Type B pancreatic cell (in vitro differentiated cells): ENCODE measurements at places on chromosomes 12 and 14.

DNA sequence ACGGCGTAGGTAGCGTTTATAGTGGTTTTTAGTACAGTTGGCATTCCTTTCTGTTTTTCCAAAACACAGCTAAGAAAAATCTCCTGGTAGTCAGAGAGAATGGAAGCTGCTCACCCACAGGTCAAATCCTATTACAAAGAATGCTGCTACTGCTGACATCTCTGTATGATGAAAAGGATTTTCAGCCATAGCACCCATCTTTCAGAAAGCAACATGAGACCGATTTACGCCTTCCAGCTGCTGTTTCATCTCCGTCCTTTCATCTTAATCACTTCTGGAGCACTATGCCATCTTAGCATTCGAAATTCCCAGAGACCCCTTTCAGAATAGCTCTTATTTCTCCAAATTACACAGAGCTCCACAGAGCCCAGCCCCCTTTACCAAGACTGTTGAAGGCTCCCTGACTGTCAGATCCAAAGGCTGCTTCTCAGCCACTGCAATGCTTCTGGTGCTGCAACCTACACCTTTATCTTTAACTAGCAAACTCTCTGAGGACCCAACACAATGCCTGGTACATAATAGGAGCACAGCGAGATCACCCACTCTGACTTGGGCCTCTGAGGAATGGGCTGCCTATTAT is 211.8 kb downstream of the NEDD1 start:
- no peak overlapping the region for H3K4me3 ChIP-seq
- no peak for DNase-seq
- no peak overlapping the region for H3K27ac ChIP-seq
- H3K36me3 ChIP-seq: no peaks in the 10 kb centered on the region
- no peaks in the 10 kb centered on the region for H3K27me3 ChIP-seq
- peaks cover 13% of the 10 kb centered on the region for H3K4me1 ChIP-seq

- H3K4me3 ChIP-seq: no peak overlapping the region
- peaks cover 24% of the 10 kb centered on the region for H3K4me1 ChIP-seq
- no peak overlapping the region for H3K27ac ChIP-seq
- no peaks in the 10 kb centered on the region for H3K36me3 ChIP-seq
Observed at GRCh38 chr12:129605666-129606065, 298.2 kb downstream of the TMEM132D start.

DNA sequence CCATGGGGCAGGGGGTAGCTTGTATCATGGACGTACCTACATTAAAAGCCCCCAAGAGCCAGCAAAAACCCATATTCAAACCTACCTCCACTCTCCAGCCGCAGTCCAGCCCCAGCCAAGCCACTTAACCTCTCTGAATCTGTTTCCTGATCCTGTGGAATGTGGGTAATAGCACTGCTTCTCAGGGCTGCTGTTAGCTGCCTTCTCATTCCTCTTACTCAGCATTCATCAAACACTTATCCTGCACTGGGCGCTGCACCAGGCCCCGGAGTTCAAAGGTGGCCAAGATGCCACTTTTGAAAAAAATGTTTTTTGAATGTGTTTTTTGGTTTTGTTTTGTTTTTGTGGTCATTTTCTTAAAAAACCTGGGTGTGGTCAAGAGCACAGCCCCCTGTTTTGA is 237.4 kb downstream of the CHST11 start:
- peaks cover 25% of the 10 kb centered on the region for H3K4me1 ChIP-seq
- peaks cover 9% of the 10 kb centered on the region for H3K36me3 ChIP-seq
- H3K27me3 ChIP-seq: no peaks in the 10 kb centered on the region
- no peak overlapping the region for H3K4me3 ChIP-seq

DNA sequence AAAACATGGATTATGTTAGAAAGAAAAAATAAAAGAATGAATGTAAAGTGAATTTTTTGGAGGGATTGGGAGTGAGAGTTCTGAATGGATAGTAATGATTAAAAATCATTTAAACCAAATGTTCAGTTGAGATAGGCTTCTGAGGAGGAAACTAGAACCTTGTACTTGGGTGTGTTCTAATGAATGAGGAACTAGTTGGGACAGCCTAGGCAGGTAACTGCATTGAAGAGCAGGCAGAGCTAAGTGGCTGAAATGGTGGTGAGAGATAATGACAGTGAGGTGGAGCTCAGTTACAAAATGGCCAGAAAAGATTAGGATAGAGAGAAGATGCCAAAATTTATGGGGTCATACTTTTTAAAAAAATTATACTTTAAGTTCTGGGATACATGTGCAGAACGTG is 132.9 kb downstream of the ATP23 start:
- H3K36me3 ChIP-seq: no peaks in the 10 kb centered on the region
- peaks cover 2% of the 10 kb centered on the region for H3K27me3 ChIP-seq
- H3K27ac ChIP-seq: no peak overlapping the region
- H3K4me1 ChIP-seq: peaks cover 11% of the 10 kb centered on the region
- DNase-seq: no peak
- no peak overlapping the region for H3K4me3 ChIP-seq

GRCh38 chr14:25406818-25407217 is 356.9 kb upstream of the STXBP6 start:
- peaks cover 11% of the 10 kb centered on the region for H3K27me3 ChIP-seq
- DNase-seq: no peak

GRCh38 chr12:264269-264668 is 1.6 kb upstream of the SLC6A13 start:
- no peak overlapping the region for H3K4me3 ChIP-seq
- peaks cover 16% of the 10 kb centered on the region for H3K4me1 ChIP-seq
- H3K27ac ChIP-seq: no peak overlapping the region
- no peaks in the 10 kb centered on the region for H3K36me3 ChIP-seq
- no peak for DNase-seq

DNA sequence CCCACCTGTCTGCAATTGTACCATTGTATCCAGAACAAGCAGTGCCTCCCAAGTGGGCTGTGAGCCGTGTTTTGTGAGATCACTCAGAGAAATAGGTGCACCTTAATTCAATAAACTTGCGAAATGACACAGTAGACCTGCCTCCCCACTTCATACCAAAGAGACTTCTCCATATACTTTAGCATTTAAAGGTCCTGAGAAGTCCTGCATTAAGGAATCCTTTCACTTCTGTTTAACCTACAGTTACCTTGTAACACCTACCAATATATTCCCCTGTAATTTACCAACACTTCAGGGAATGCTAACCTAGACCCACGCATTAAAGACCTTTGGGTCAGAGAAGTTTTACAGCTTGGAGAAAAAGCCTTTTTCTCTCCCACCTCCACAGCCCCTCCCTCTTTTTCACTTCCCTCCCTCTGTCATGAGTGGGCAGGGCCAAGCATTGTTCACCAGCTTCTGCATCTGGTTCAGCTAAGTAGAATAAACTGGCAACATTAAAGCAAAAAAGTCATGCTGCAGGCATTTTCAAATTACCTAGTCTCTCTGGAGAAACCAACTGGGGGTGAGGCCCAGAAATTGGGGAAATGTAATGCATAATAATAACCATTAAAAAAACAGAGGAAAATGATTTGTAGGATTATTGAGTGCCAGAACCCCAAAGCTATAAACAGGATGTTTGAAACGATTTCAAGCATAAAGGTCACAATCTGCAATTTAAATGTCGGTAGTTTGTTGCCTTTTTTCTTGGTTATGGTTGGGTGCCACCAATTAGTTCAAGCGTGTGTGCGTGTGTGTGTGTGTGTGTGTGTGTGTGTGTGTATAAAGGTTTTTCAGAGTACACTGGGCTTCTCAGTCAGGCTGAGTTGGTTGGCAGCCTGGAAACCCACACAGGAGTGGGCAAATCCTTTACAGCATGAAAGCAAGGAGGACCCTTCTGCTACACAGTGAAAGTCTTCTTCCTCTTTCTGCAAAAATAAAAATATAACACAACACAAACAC is 13.7 kb upstream of the WSCD2 start:
- no peak overlapping the region for H3K27ac ChIP-seq
- peaks cover 21% of the 10 kb centered on the region for H3K4me1 ChIP-seq
- no peaks in the 10 kb centered on the region for H3K36me3 ChIP-seq
- H3K27me3 ChIP-seq: peaks cover 3% of the 10 kb centered on the region

DNA sequence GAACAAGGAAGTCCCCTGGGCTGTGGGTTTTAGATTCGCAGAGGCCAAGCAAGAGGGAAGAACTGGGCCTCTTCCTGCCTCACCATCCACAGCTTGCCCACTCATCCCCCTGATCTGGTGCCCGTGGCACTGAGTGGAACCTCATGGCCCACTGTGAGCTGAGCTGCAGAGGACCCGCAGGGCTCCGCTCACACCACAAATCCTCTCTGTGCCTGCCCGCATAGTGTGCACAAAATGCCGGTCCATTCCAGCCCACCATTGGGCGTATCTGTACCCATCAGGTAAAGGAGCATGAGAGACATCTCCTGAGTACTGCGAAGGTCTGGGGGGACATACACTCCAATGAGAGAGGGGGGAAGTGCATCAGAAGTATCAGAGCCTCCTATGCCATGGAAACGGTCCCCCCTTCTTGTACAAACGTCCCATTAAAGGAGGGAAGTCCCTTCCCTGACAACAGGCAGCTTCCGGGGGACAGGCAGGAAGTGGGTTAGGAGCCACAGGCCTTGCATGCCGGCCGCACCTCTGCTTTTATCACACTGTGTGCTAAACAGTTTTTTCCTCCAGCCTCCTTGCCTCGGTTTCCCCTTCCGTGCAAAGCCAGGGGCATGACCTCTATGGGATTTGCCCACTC is 309.4 kb upstream of the DIO3 start:
- no peak overlapping the region for H3K4me3 ChIP-seq
- no peaks in the 10 kb centered on the region for H3K36me3 ChIP-seq
- peaks cover 14% of the 10 kb centered on the region for H3K27me3 ChIP-seq
- H3K27ac ChIP-seq: no peak overlapping the region
- no peak for DNase-seq
- H3K4me1 ChIP-seq: peaks cover 9% of the 10 kb centered on the region
